ENCODE measurements at places on chromosomes 11 and 22. TPM values are rescaled to one million over a fixed set of nuclear protein-coding genes. Genes with fewer than 3 reads are reported as not detected.

Gene TSPAN18
- total RNA-seq, result 25.3 TPM

GRCh38 chr22:35065183-35065582, 775 bp upstream of the ISX start:
- DNase-seq, result no peak

Gene VSIG10L2
- not detected for total RNA-seq

GRCh38 chr11:103254123-103254522, 144.9 kb downstream of the DYNC2H1 start:
- DNase-seq, result no peak

Gene OR2D2
- not detected for total RNA-seq

Gene XPNPEP3
- 4.2 TPM for total RNA-seq

Gene F2
- not detected for total RNA-seq

- DNase-seq, result no peak
These were observed 674.7 kb downstream of the TBC1D22A start for GRCh38 chr22:47437110-47437509.

Gene MDK
- total RNA-seq, result 23.8 TPM

DNA sequence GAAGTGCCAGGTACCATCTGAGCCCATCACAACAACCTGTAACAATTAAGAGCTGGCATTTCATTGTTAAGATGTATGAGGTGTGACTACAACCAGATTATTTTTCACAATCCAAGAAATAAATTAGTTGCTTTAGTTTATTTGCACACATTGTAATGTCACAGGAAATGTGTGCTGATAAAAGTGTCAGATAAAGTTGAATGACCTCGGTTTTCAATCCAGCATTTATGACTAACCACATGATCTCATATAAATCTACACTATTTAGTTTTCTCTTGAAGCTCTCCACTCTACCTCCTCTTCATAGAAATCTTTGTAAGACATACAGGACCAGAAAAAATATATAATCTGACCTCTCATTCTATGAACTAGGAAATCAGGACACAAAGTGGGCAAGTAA, 166.2 kb downstream of the PGR start:
- DNase-seq, result peak; percentile 23

- DNase-seq, result no peak
These were observed 171.1 kb upstream of the SEZ6L start for GRCh38 chr22:25997886-25998775.

Gene ACP2
- 25.3 TPM for total RNA-seq

Gene KCNK7
- under 0.01 TPM for total RNA-seq

Gene CECR2
- under 0.01 TPM for total RNA-seq

GRCh38 chr22:47587361-47587760, 824.9 kb downstream of the TBC1D22A start:
- DNase-seq, result no peak

- no peak for DNase-seq
These were observed 12.8 kb upstream of the PTPN5 start for GRCh38 chr11:18804199-18804999.

Gene SMCO4
- 10.5 TPM for total RNA-seq

Measured in lung microvascular endothelial cell (primary cell).